ENCODE measurements at places on chromosomes 2 and 18.

DNA sequence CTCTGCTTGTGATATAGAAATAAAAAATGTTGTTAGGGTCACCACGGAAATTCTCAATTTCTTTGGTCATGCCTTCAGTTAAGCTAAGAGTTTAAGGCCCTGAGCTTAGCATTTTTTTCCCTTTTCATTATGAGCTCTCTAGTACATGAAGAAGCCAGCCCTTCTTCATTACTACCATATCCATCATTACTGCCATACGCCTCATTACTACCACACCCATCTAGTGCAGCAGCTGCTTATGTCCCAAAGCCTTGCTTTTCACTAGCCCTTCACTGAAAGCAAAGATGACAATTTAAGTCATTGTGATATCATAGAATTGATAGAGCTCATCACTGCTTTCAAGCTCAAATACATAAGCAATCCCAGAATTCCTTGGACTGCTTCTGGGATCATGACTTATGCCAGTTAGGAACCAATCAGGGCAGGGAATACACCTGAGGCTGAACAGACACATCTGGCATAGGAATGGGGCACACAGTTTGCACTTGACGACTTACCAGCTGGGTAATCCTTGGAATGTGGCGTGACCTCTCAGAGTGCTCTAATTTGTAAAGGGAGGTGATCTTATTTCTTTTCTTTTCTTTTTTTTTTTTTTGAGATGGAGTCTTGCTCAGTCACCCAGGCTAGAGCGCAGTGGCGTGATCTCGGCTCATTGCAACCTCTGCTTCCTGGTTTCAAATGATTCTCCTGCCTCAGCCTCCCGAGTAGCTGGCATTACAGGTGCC lies 40.3 kb downstream of the SOWAHC start:
- no peak for DNase-seq

DNA sequence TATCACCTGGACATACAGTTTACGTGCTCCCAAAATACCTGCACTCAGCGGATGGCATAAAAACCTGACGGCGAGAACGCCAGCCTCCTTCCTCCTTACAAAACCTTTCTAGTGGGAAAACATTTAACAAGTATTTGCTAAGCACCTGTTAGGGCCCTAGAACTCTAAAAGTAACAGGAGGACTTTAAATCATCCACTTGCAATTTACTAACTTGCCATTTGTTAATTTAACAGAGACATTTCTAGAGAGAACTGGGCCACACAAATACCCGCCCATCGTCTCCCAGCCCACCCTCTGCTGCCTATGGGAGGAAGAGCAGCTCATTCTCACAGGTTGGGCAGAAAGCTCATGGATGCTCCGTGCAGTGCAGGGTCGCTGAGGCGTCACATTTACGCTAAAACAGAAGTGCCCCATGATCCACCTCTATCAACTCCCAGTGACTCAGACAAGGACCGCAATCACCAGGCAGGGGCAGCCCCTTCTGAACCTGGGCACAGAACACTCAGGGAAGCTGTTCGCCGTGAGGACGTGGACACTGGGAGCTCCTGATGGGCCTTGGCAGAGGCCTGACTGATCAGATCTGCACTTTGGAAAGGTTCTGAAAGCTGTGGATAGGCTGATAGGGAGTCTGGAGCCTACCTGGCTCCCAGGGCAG lies 106.9 kb downstream of the HDAC4 start:
- DNase-seq = no peak

DNA sequence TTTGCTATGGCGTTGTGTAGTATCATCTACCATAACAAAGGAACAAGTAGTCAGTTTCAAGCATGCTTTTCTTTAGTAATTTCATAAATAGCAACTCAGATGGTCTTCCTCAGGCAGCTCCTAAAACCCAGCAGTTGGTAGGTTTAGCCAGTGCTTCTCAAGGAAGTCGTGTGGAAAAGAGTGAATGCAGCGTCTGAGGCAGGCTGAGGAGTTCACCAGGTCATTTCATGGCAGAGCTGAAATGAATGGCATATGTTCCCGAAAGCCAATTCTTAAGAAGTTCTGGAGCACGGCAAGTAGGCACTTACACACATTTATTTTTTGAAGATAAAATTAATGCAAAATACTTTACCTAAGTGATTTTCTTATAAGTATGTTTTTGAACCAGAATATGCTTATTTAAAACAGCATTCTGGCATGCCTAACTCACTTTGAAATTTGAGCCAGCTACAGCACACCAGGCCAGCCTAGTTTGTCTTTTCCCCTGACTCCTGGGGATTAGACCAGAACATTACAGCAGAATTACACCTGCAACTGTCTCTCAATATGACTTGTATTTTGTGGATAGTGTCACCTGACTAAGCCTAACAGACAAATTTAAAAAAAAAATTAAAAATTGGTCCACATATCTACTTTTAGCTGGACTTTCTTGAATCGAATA lies 62.2 kb downstream of the OSBPL6 start:
- no peak for DNase-seq

DNA sequence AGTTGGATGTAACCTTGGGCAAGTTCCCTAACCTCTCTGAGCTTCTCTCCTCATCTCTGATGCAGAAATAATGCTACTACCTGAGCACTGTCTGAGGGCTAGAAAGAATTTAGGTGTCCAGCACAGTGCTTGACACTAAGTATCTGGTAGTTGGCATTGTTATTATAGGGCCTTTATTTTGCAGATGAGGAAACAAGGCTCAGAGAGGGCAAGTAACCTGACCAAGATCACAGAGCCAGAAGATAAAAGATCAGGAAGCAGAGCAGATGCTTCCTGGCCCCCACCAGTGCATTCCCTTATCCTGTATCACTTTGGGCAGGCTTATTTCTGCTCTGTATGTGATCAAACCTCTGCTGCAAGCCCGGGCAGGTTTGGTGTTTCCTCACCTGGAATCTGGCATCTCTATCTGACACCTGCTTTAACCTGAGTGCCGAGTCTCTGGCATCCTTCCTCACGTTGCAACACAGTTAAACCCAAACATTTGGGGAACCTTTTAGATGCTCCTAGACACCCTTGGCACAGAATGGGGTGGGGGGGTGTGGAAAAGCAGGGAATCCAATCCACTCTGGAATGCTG lies 69.9 kb downstream of the PLB1 start:
- peak; percentile 69 for DNase-seq

DNA sequence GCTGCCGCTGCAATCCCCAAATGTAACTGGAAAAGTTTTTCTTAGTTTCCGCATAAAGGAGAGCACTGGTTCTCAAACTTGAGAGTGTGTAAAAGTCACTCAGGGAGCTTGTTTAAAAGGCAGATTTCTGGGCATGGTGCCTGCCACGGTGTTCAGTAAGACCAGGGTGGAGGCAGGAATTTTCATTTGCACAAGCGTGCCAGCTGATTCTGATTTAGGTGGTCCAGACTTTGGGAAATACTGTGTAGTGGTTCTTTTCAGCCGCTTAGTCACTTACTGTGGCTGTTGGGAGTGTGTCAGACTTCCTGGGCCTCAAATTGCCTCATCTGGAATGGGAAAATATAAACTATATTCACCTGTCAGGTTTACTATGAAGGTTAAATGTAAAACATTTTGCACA lies 788 bp downstream of the ARMC9 start:
- no peak for DNase-seq

DNA sequence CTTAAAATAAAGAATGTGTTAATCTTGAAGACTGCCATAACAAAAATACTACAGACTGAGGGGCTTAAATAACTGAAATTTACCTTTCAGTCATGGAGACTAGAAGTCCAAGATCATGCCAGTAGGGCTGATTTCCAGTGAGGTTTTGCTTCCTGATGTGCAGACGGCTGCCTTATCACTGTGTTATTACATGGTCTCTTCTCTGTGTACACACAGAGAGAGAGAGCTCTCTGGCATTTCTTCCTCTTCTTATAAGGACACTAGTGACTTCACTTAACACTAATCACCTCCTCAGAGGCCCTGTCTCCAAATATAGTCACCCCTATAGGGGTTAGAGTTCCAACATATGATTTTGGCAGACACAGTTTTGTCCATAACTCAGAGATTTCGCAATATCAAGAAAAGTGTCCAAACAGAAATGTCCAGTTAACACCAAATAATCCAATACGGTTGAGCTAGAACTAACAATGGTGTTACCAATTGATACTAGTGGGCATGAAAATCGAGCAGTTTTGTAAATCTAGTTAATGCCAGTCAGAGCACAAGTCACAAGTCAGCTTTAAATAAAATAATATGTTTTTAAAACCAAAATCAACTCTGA lies 399.8 kb downstream of the ADCYAP1 start:
- DNase-seq = no peak

DNA sequence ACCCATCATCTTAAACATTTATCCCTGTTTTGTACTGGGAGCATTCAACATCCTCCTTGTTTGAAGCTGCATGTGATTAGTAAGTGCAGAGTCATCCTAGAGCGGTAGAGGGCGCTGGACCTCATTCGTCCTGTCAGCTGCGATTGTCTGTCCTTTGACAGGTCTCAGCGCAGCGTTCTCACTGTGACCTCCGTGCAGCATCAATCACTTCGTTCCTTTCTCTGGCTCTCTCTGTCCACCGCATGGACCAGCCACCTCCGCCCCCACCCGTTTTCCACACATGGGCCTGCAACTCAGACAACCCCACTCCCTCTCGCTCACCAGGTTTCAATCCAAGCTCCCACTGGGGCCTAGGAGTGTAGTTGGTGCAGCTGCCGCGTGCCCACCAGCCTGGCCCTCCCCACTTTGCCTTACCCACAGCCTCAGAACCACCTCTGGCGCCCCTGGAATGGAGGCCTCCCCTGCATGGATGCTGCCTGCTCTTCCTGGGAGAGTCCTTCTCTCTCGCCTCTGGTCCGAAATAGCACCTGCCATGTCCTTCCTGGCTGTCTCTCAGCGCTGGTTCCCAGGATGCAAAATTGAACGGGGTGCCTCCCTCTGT lies 90.5 kb downstream of the NDUFA10 start:
- no peak for DNase-seq

DNA sequence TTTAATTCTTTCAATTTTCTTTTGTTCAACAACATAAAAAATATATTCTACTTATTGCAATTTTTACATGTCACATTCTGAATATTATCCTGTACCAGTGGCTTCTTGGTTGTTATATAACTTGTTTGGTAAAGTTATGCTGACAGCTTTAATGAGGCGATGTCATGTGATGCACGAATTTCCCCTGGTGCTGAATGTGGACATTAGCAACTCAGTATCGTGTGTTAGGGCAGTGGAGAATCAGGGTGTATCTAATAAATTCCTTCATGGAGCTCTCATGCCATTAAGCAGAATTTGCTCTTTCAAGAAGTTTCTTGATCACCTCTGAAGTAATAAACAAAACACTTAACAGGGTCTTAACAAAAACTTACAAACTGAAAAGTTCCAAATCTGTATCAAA lies 99.6 kb upstream of the DNMT3A start:
- no peak for DNase-seq

- peak; percentile 73 for DNase-seq
Observed at GRCh38 chr18:623761-624620, 27.2 kb downstream of the CLUL1 start.

GRCh38 chr2:240563951-240564560 lies 3.9 kb downstream of the DUSP28 start:
- DNase-seq = no peak

DNA sequence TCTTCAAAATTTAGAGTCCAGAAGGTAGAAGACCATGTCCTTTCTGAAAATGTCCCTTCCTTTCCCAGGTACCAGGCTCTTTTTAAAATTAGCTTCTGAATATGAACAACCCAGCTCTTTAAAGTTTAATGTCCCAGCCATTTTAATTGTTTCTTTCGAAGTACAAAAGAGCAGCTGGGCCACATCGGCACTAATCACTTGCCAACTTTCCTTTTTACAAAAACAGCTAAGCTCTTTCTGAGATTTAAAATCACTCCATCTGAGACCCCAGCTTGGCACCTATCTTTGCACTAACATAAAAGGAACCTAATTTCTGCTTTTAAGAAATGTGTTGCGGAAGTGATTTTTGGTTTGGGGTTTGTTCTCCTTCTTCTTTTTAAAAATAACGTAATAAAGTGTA lies 2.6 kb downstream of the BOD1L2 start:
- no peak for DNase-seq

DNA sequence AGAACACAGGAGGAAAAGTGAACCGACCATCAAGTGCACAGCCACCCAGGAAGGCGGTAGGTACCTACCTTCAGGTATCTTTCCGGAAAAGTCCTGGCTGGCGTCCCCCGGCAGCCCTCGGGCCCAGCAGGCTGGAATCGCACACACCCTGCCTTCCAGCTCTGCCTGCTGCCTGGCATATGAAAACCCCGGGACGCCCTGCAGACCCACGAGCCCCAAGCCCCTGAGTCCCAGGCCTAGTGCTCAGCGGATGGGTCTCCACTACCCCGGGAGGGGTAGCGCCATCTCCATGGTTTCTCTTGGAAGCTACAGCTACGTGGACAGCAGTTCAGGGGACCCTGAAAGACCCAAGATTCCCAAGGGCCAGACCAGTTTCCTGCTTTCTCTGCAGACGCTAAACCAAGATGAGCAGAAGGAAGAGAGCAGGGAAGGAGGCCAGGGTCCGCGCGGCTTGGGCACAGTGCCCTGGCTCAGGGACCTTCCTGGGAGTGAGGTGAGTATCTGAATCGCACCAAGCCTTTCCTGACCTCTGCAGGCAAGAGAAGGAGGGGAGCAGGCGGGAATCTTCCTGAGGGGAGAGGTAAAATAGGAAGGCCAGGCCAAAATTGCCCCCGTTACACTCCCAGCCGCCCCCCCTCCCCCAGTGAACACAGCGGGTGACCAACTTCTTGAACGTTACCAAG lies 80.4 kb downstream of the ARHGEF4 start:
- DNase-seq = no peak

GRCh38 chr18:58785870-58786269 lies 78.8 kb upstream of the ZNF532 start:
- DNase-seq = no peak

DNA sequence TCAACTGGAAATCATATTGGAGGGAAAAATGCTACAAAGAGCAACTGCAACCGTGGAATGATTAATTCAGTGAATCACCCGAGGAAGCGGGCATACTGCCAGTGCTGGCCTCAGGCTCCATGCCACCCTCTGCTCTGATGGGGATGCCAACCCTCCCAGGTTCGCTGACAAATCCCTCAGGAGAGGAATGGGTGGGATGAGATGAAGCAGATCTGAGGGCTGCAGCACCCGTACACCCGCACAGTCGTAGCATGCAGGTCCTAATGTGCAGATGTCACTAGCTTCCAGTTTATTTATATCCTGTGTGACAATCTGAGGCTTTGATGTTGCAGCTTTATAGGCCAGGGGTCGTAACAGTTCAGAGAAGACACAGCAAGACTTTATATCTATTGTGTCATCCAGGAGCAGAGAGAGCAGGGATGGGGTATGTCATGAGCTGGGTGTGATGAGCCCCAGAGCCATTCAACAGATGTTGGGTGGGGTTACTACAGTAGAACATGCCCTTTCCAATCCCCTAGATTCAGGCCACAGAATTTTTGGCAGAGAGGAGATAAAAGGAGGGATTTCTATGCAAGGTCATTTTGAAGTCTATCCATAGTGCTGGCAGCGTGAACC lies 44.6 kb downstream of the DPP4 start:
- no peak for DNase-seq

GRCh38 chr18:79872527-79873444 lies 75.0 kb downstream of the KCNG2 start:
- DNase-seq = no peak
